GM13977 (cell line): ENCODE measurements at places on chromosomes 1 and 21.

DNA sequence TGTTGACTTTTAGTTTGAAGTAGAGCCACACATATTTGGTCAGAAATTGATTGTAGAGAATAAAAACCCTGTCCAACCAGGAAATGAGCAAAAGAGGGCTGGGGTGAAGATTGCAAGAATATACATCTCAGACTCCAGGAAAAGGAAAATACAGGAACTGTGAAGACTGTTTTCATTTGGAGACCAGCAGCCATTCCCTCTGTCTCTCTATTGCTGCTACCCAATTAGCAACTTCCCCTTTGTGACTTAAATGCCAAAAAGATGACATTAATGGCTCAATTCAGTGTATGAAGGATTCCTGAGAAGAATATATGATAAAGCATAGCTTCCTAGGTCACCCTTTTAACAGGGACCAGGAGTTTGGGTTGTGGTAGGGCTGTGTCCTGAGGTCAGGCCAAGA, 31.6 kb upstream of the CEP350 start:
- DNase-seq: no peak

- DNase-seq: peak; percentile 93
Observed at GRCh38 chr1:202135221-202135721, 9.3 kb downstream of the ARL8A start.

GRCh38 chr1:29444782-29445729, 208.7 kb downstream of the PTPRU start:
- DNase-seq: no peak

- no peak for DNase-seq
Observed at GRCh38 chr1:64701886-64702285, 43.0 kb upstream of the RAVER2 start.

GRCh38 chr1:246169019-246169418, 338.1 kb downstream of the SMYD3 start:
- DNase-seq: no peak

DNA sequence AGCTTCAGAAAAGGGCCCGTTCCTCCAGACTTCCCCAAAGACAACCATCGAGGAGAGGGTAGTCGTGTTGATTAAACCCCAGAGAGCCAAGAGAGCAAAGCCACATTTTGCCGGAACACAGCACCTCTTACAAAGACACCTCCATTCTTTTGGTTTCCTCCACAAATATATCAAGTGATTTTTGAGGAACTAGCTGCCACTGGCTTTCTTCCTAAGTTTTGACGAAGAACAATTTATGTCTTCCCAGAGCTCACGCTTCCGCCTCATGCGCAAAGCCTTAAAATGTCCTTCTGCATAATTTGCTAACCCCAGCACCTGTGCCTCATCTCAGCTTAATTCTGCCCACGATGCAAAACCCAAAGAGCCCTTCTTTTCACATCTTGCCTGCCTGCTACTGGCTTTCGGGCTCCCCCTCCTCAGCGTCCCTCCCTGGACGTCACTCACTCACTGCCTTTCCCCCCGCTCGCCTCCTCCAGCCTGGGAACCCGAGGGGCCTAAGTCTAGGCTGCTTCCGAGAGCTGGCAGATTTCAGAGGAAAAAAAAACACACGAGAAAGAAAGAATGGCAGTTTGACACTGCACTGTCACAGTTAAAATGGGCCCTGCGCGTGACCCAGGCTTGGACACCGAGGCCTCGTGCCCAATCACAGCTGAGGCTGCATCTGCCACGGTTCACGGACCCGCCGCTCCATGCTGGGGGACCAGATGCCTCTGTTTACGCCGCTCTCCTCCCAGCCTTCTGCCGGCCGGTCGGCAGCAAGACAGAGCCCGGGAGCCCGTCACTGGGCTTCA, 77.6 kb upstream of the IFNAR2 start:
- no peak for DNase-seq

DNA sequence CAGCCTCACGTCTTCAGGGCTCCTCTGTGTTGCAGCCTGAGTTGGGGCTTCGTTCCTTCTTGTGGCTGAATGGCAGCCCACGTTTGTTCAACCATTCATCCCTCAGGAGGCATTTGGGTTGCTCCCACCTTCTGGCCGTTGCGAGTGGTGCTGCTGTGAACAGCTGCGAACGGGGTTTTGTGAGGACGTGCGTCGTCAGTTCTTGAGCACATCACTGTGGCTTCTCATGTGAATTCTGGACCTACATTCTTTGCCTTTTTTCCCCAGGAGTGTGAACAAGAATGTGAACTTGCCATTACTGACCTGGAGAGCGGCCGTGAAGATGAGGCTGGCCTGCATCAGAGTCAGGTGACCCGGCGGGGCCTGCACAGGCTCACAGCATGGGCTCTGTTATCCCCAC, 21.9 kb downstream of the PCNT start:
- DNase-seq: no peak

DNA sequence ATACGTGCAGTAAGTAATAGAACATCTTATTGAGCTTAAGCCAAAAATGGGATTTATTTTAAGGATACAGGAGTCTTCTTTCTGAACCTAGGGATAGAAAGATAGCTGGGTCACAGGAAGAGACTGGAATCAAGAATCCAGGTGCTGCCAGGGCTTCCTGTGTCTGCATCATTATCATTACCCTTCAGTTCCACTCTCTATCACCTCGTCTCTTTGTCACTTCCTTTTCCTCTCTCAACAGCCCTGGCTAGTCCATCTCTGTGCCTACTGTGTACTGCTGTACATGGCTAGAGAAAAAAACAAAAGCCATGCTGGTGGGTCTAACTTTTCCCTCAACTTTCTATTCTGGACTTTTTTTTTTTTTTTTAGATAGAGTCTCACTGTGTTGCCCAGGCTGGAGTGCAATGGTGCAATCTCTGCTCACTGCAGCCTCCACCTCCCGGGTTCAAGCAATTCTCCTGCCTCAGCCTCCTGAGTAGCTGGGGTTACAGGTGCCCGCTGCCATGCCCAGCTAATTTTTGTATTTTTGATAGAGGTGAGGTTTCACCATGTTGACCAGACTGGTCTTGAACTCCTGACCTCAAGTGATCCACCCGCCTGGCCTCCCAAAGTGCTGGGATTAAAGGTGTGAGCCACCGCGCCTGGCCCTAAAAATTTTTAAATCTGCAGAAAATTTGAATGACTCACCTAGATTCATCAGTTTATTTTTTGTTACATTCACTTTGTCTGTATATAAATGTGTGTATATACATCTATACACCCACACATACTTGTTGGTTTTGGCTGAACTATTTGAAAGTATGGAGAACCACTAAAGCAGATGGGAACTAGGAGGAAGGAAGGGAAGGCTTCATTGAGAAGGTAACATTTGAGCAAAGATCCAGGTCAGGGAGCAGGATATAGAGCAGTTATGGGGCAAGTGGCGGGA, 31.9 kb downstream of the UBE4B start:
- no peak for DNase-seq

DNA sequence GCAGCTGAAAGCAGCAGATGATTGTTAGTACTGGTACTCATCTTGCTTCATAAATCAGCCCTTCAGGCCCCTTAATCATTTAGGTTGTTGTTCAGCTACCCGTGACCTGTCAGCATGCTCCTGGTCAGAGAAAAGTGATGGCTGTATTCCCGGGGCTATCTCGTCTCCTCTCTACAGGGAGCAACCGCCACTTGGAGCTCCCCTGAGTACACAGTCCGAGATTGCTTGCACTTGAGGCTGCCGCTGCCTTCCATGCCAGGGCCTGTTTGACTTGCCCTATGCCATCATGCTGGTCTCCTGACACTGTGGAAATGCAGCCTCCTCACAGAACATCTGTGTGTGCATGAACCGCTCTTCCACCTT, 97.5 kb downstream of the SPATA46 start:
- DNase-seq: no peak

GRCh38 chr21:35232545-35233176, 183.6 kb upstream of the RUNX1 start:
- no peak for DNase-seq

- DNase-seq: no peak
Observed at GRCh38 chr1:9766759-9767442, 56.9 kb downstream of the CLSTN1 start.

DNA sequence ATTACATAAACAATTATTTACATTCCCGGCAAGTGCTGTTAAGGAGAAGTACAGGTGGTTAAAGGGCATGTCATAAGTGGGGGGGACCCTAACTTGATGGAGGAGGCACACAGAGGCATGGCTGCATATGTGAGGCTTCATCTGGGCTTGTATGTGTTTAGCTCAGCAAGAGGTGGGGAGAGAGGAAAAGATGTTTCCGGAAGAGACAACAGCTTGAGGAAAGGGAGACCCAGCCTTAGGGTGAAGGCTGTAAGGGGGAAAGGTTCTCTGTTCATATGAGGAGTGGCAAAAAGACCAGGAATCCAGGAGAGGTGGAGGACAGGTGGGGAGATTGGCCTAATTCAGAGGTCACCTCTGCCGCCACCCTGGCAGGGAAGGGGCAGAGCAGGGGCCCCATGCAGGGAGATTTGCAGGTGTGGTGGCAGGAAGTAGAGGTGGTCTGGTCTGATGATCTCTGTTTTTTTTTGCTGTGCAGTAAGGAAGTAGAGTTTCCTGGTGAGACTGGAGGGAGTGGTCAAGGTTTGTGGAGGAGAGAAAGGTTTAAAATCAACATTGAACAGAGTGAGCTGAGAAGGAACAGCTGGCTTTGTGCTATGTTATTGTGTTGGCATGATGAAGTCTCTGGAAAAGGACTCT, 9.0 kb downstream of the TRAF5 start:
- DNase-seq: peak; percentile 32

DNA sequence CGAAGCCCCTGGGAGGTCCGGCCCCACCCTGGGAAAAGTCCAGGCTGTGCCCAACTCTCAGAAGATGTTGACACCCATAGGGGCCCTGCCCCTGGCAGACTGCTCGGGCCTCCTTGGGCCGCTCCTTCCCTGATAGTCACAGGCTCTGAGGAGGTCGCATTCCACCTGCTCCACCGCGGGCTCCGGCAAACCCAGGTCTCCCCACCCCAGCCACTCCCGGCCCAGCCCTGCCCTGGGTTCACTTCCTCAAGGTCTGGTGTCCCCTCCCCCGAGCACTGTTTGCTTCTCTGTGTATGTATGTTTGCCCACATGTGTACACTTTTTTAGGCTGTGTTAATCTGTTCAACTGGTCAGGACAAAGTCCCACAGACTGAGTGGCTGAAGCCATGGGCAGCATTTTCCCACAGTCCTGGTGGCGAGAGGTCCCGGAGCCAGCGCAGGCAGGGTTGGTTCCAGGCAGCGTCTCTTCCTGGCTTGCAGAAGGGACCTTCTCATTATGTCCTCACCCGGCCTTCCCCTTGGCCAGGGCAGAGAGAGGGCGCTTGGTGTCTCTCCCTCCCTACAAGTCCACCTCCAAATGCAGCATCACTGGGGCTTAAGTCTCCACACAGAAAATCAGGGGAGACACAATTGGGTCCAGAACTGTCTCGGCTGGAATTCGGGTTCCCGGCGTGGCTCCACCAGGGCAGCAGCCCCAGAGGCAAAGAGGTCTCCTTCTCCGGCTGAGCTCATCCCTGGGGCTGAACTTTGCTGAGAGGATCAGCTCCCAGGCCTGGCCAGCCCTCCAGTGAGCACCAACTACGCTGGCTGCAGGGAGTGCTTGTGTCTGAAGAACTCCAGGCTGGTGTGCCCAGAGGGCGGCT, 10.5 kb upstream of the PRXL2B start:
- no peak for DNase-seq

- DNase-seq: peak; percentile 87
Observed at GRCh38 chr1:203338335-203339036, 12.4 kb downstream of the FMOD start.

- no peak for DNase-seq
Observed at GRCh38 chr21:31564439-31564838, 95.1 kb upstream of the SOD1 start.

DNA sequence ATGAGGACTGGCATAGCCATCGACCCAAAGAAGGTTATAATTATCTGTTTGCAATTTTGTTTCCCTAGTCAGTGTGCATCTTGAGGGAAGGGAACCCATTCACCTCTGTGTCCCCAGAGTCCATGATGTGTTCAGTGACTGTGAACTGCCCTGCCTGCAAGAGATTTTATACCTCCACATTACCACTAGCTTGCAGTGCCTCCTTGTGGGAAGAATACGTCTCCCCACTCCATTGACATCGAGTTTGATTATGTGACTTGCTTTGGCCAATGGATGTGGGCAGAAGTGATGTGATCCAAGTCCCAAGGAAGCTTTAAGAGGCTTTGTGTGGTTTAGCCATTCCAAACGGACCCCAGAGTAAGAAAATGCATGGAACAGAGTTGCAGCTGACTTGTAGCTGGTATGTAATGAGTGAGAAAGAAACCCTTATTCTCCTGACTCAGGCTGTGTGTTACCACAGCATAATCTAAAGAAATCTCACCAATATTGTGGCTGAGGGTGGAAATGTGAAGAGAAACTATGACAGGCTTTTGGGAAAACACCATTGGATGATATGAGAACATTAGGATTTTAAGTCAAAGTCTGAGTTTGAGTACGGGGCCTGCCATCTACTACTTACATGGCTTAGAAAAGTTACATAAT, 47.8 kb upstream of the NRDC start:
- peak; percentile 17 for DNase-seq

- peak; percentile 72 for DNase-seq
Observed at GRCh38 chr1:28926629-28927265, 12.4 kb downstream of the EPB41 start.

DNA sequence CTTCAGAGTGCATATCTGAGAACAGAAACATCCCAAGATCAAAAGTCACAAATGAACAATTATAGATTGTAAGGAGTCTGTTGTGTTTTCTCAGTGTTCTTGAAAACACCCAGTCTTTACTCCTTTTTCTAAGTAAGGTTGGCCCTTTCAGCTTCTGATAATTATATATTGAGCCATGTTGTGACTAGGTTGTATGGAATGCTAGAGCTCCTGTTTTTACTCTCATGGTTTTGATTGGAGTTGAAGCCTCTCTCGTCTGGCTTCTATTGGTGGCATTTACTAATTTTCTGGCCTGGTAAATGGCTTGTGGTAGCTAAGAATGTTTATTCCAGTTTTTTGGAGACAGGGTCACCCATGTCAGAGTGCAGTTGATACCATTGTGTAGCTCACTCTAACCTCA, 84.7 kb downstream of the NDUFS5 start:
- no peak for DNase-seq

DNA sequence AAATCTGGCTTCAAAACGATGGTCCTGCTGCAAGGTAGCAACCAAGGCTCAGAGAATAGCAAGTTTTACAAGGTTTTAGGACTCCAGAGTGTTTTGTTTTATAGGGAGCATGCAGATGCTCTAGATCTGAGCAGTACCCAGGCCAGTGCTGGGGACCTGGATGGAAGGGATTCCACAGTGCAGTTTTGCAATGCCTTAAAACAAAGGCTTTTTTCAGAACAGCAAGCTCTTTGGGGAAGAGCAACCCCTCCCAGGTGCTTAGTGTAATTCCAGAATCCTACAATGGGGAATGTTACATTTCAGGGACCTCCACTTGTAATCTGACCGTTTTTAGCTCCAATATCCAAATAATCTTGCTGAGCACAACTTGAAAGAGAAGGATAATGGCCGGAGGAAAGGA, 6.7 kb downstream of the ROR1 start:
- DNase-seq: no peak
